HS-27A (cell line): ENCODE measurements at places on chromosomes 11 and 22.

GRCh38 chr11:110982214-110982613 is 263.3 kb upstream of the POU2AF2 start:
- no peak for DNase-seq

DNA sequence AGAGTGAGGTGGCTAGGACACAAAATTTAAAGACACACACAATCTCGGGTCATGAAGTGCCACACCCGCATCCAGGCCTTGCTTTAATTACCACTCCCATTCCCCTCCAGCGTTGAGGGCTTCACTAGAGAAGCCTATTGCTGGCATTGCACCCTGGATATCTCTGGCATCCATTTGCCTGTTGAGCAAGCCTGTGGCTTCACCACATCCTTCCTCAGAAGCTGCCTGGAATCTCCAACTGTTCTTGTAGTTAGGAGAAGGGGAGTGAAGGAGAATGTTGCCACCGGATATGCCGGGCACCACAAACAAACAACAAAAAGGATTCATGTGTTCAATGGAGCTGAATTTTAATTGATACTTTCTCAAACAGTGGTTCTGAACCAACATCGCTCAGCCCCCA is 34.4 kb upstream of the RCN1 start:
- no peak for DNase-seq

DNA sequence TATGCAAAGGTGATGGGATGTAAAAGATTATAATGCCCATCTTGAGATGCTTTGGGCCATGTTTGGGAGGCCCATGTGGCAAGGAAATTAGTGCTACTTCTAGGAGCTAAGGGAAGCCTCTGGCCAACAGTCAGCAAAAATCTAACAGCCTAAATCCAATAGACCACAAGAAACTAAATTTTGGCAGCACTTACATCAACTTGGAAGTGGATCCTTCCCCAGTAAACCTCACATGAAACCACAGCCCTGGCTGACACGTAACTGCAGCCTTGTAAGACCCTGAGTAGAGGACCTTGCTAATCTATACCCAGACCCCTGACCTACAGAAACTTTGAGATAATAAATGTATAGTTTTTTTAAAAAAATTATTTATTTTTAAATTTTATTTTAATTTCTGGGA is 13.1 kb upstream of the GRK3 start:
- DNase-seq, result no peak

- DNase-seq, result peak; percentile 45
These were observed 4.6 kb downstream of the LGALS12 start for GRCh38 chr11:63510360-63511047.

- DNase-seq, result no peak
These were observed 52.0 kb upstream of the ELF5 start for GRCh38 chr11:34565417-34566207.
